Omental fat pad (tissue), 4 donors: ENCODE measurements at places on chromosomes 7 and 10.

- DNase-seq, result no peak
Measured at GRCh38 chr10:97427571-97428179, 1.7 kb downstream of the PGAM1 start.

- no peak for DNase-seq
Measured at GRCh38 chr7:75968561-75969001, 25.8 kb downstream of the TMEM120A start.

- no peak for DNase-seq
Measured at GRCh38 chr7:44757311-44757710, 8.7 kb downstream of the ZMIZ2 start.

DNA sequence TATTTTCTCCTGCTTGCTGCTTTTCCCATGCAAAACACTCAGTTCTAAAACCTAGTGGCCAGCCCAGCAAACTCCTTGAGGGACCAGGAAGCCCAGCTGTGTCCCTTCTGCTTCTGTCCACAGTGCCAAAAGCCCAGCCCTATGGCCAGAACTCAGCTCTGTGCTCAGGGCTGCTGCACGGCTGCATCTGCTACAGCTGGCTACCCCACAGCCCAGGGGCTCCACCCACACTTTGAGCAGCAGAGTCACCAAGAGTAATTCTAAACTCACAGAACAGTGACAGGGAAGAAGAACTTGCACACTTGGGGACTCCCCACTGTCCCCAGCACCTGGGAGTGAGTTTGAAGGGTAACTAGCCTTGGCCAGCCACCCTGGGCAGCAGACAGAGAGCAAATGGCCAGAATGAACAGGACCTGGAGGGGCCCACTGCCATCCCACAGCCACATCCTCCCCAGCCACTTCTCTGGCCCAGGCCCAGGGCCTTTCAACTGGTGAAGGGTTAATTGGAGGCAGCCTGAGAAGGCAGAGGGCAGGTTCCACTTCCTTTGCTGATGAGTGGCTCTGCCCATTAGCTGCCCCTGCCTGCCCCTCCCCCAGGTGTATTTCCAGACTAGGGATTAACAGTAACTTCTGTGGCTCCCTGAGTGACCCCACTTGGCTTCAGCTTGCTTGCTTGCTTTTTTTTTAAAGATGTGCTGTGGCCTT, 28.1 kb upstream of the TRIM8 start:
- DNase-seq, result no peak
